Breast epithelium (tissue), 4 donors: ENCODE measurements at places on chromosomes 16 and 17. TPM values are rescaled to one million over a fixed set of nuclear protein-coding genes. Genes with fewer than 3 reads are reported as not detected.
A peak's percentile ranks its signal among the peaks of the same experiment; 100 is the strongest.

DNA sequence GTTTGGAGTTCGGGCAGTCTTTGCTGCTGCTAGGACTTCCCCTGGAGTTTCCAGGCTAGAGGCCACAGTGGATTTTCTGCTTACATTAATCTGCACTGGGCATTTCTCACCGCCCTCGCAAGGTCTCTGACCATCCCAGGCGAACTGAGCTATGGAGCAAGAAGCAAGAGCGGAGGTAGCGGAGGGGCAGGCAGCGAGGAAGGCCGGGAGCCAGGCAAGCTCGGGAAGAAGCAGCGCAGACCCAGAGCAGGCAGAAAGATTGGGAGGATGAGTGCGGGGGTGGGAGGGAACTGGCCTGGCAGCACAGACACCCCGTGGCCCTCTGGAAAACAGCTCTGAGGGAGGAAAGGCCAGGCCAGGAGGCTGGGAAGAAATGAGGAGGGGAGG, 3.8 kb downstream of the COTL1 start:
- no peak for DNase-seq

The KRT40 gene
- total RNA-seq: not detected

GRCh38 chr17:75097865-75098264, 10.1 kb downstream of the SLC16A5 start:
- DNase-seq: no peak

The RPL23 gene
- 2,586 TPM for total RNA-seq

The TUBD1 gene
- total RNA-seq: 6.6 TPM

DNA sequence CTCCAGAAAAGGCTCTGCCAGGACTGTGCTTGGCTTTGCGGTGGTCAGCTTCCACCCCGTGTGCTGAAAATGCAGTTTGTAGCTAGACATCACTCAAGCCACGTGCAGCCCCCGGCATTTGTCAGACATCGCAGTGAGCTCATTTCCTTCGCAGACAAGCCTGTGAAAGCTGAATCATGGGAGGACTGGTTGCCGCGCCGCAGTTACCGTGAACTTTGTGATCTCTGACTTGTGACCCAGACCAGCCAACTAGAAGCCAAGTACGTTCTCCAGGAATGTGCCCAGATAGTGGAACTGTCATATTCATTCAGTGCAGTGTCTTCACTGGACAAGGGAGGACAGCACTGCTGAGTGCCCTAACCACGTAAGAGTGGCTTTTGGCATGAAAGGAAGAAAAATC, 58.1 kb downstream of the NDE1 start:
- DNase-seq: no peak

- DNase-seq: no peak
These were observed 76.0 kb downstream of the N4BP1 start for GRCh38 chr16:48533931-48534330.

DNA sequence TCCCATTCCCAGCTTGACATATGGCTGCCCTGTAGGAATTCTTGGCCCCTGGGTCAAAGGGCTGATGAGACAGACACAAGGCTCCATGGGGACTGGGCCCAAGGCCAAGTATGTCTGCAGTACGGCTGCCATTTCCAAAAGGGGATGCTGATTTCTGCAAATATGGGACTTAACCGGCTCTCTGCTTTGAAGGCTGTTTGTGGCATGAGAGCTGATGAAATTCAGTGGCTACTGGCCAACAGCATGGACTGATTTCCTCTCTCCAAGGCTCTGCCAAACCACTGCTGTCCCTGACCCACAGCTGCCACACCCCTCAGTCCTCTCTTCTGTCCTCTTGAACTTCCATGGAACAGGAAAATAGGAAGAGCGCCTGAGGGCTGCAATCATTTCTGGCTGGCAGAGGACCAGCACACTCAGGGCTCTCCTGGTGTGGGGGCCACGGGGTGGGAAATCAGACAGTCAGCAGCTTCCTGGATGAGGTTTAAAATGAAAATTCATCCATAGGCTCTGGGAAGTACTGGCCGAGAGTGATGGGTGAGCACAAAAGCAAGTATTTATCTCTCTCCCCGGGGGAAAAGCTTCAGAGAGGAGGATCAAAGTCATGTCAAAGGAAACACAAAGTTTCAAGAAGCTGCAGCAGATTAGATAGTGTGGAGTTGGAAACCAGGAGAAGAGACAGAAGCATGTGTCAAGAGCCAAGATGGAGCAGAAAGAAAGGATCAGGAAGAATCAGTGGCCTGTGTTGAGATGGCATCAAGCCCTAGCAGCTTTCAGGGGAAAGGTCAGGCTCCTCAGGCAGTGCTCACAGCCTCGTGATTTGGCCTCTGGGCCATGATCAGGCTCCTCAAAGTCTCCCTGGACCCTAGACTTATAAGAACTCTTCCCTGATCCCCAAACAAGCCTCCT, 64.1 kb upstream of the SREBF1 start:
- DNase-seq: peak; percentile 90

- DNase-seq: no peak
These were observed 78.4 kb downstream of the SLC39A11 start for GRCh38 chr17:73013816-73014663.

The TPSAB1 gene
- total RNA-seq: 19.8 TPM

The TXNDC17 gene
- total RNA-seq: 125 TPM

- no peak for DNase-seq
These were observed 5.5 kb downstream of the MAP2K3 start for GRCh38 chr17:21289902-21290571.

- no peak for DNase-seq
These were observed 3.3 kb upstream of the PRSS33 start for GRCh38 chr16:2790631-2791030.

- DNase-seq: no peak
These were observed 178.7 kb downstream of the CHD9NB start for GRCh38 chr16:52874042-52874441.

DNA sequence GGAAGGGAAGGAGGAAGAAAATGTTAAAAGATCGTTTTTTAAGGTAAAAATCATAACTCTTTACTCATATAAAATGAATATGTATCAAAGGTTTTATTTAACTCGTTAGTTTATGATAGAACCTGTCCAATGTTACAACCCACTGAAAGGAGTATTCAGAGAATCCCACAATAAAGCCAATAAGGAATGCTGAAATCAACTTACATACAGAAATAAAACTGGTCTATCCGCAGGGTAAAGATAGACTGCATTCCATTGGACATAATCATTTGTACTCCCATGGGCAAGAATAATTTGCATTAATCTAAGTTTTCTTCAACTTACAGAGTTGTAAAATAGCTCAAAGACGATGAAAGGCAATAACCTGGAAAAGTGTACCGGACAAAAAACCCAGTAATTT, 17.9 kb upstream of the BEAN1 start:
- DNase-seq: no peak

DNA sequence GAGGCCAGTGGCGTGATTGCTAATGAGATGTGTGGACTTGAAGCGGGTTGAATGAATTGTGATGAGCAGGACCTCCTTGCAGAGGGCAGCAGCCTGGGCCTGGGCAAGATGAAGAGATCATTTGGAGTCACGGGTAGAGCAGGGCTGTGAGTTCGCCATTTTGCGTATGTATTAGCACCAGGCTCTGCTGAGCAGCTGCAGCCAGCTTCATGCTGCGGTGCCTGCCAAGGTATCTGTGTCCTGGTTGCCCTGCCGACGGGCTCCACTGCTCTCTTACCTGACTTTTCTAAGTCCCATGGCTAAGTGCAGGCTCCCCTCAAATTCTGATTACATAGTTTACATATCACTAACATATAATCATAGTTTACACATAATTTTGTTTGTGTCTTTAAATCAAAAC, 295.7 kb downstream of the SNX29 start:
- no peak for DNase-seq

The TSNAXIP1 gene
- total RNA-seq: 1.1 TPM

The CEP295NL gene
- 2.6 TPM for total RNA-seq

The TNRC6A gene
- 49.3 TPM for total RNA-seq

GRCh38 chr17:50562242-50563091, 2.0 kb downstream of the CACNA1G start:
- no peak for DNase-seq

DNA sequence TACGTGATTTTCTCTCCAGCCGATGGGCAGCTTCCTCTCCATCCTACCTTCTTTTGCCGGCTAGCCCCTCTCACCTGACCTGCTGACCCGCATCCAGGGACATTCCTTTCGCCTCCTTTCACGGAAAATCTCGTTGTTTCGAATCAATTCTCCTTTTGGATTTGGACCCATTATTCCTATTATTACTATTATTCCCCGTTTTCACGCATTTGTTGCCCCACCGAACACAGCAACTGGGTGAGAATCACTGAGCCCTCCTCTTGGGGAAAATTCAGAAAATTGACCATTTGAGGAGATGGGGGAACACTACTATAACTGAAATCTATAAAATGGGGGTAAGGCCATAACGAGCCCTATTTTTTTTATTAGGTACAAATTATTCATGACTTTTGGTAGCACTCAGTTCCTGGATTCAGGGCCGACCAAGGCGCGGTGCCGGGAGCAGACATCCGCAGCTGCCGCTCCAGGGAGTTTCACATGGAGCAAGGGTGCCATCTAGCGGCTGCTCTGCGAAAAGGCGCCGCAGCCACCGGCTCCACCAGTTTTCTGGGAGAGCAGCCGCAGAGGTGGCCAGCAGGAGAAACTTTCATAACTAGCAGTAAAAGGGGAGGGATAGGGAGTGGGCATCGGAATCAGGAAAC, 3.3 kb upstream of the HOXB8 start:
- peak; percentile 84 for DNase-seq

GRCh38 chr17:57938061-57938502, 17.1 kb downstream of the CUEDC1 start:
- DNase-seq: no peak

- DNase-seq: peak; percentile 16
These were observed 59.9 kb downstream of the BEAN1 start for GRCh38 chr16:66486773-66487579.

The TBKBP1 gene
- 4.5 TPM for total RNA-seq

The RAMP2 gene
- total RNA-seq: 29.5 TPM

The TRPV3 gene
- 0.98 TPM for total RNA-seq

DNA sequence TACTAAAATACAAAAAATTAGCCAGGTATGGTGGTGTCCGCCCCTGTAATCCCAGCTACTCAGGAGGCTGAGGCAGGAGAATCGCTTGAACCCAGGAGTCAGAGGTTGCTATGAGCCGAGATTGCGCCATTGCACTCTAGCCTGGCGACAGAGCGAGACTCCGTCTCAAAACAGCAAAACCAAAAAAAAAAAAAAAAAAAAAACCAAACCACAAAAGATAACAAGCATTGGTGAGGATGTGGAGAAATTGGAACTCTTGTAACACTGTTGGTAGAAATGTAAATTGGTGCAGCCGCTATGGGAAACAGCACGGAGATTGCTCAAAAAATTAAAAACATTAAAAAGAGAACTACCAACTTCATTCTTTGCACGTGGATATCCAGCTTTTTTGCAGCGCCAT, 119.4 kb downstream of the OR1D5 start:
- DNase-seq: no peak

GRCh38 chr16:30569281-30569680, 2.2 kb downstream of the ZNF688 start:
- DNase-seq: no peak

GRCh38 chr17:56635641-56636040, 42.1 kb downstream of the NOG start:
- DNase-seq: no peak

GRCh38 chr16:78877114-78877655, 723.4 kb downstream of the MAF start:
- DNase-seq: no peak
